ENCODE measurements at places on chromosomes 2 and 18. TPM values are rescaled to one million over a fixed set of nuclear protein-coding genes. Genes with fewer than 3 reads are reported as not detected.

ERBB4 gene
- 2.8 TPM for total RNA-seq

TSPYL6 gene
- total RNA-seq: not detected

RIT2 gene
- total RNA-seq: not detected

- no peak for DNase-seq
Measured at GRCh38 chr2:208713066-208713745, 306.6 kb downstream of the PTH2R start.

DNA sequence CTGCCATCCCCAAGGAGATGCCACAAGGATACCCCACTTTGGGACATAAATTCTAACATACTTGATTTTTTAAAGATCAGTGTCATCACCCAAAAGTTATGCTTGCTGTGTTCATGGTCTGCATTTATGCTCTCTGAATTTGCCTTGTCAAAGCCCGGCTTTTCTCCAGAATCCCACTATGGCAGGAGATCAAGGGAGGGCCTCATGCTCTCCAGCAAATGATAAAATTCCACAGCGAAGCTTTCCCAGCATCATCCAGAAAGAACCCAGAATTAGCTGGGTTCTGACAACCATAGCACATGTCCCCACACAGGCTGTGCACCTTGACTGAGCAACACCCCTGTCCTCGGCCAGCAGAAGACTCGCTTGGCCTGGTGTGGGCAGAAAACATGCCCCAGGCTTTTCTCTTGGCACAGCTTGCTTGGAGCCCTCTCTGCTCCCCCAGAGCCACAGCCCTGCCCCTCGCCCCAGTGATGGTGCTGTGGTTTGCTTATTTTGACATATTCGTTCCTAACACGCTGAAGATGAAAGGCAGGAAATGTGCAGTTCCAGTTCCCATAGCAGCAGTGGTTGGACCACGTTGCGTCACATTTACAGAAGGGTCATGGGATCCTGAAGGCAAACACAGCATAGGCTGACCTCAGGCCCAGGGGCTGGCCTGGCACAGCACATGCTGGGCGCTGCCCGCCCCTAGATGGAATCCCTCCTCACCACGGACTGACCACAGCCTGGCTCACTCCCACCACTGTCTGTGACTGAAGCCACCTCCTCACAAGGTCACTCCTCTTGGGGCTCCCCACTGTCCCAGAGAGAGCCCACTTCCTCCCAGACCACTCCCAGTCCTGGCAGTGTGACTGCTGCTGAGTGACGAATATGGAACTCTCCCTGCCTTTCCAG lies 14.1 kb upstream of the CHRNA1 start:
- DNase-seq: peak; percentile 30

DNA sequence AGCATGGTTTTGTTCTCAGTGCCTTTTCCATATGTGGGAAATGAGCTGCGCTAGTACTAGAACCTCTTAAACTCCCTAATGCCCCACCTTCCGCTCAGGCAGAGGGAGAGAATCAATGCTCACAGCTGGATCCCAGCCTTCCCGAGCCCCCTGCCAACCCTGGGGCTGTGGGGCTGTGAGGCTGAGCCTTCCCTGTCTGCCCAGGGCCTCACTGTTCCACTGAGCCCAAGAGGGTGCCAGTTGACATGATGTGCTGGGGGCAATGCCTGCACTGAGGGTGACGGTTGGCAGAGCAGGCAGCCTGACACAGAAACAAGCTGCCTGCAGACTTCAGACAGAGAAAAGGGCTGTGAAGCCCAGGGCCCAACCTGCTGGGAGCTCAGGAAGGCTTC lies 602.4 kb upstream of the RAB6C start:
- no peak for DNase-seq

DNA sequence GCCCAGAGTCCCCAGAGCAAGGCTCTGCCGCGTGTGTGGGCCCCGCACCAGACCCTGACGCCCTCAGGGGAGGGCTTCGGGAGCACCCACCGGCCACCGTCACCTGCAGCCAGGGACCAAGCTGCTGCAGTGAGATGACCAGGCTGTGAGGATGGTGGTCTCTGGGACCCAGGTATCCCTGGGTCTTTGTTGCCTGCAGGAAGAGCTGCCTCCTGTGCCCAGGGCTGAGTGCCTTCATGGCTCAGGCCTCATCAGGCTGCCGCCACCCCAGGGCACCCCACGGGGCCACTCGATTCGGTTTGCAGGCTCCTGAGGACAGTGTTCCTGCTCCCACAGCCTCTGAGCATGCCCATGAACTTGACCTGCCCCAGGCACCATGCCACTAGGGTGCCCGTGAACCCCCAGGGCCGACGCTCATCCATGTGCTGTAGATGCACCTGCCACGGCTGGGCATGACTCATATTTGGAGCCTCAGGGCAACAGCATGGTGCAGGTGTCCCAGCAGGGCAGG lies 109.8 kb downstream of the FAM210A start:
- DNase-seq: no peak

DNA sequence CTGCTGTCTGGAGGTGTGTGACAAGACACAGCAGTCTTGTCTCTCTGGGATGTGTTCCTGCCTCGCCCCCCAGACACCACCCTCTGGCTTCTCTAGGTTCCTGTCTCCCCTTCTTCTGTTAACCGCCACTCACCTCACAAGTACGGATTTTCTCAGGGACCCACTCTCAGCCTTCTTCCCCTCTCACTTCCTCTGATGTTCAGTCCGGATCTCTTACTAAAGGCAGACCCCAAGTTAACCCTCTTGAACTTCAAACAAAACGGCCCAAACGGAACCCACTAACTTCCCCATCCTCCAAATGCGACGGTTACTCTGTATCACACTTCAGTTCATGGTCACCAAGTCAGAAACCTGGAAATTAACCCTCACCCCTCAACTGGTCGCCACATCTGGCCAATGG lies 32.0 kb downstream of the B4GALT6 start:
- no peak for DNase-seq

GRCh38 chr2:174343343-174343622 lies 8.5 kb downstream of the SP9 start:
- no peak for DNase-seq

- DNase-seq: no peak
Measured at GRCh38 chr2:63772061-63772460, 69.6 kb upstream of the UGP2 start.

DNA sequence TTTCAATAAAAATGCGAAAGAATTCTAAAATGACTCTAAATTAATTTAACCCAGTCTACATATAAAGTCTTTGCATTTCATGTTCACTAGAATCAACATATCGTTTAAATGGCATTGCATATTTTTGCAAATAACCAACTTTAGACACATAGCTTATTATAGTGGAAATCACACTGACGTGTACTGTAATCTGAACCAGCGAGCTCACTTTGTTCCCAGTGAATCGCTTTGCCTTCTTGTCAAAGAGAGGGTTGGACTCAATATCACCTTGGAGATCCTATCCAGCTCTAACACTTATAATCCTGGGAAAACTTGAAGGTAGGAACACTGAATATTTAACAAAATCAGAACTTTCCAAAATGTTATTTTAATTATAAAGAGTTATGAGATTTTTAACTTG lies 108.2 kb downstream of the GALNT1 start:
- DNase-seq: no peak

GRCh38 chr2:70921031-70921430 lies 14.7 kb upstream of the ATP6V1B1 start:
- DNase-seq: no peak

DNA sequence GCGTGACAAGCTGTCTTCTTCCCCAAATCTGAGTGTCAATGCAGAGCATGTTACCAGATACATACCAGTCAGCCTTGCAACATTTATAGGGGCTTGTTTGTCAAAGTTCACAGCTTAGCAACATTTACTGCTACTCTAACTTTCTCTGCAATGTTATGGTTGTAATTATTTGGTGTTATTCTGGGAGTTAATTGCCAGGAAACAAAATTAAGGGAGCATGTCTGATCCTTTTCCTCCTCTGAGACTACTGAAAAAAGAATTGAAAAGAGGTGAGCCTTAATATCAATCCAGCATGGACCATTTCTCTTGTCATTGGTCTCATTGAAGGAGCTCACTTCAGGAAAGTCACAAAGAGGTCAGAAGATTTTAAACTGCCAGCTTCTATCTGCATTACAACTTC lies 465.6 kb upstream of the LINC00305 start:
- no peak for DNase-seq

GRCh38 chr2:10311736-10312135 lies 9.0 kb downstream of the HPCAL1 start:
- DNase-seq: no peak

DNA sequence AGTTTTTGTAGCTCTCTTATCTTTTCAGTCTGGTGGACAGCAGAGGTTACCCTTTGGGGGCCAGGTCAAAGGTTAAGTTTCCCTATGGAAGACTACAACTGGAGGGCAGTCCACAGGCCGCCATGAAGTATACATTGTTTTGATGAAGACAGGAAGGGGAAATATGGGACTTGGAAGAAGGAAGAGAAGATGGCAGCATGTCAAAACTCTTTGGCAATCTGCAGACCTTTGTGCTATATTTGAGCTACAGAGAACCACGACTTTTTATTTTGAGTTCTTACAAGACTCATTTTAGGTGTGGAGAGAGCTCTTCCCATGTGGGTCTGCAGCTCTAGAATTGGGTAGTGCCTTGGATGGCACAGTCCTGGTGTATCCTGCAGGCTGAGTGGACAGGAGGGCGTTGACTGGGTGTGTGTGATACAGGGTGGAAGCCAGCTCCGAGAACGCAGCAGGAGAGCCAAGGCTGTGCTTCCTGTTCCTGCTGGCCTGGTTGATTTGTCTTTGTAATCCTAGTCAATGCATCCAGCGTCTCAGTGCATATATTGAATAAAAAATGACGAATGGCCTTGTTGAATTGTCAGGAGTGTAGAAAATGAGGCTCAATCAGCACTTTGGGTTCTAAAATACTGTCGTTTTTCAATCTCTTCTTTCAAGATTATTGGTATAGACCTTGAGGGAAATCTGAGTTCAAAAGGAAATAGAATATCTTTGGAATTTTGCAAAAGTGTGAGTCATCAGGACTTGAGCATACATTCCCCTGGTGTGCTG lies 11.5 kb downstream of the ITGA6 start:
- DNase-seq: no peak

- DNase-seq: no peak
Measured at GRCh38 chr2:207706936-207707860, 4.2 kb upstream of the CCNYL1 start.

DNA sequence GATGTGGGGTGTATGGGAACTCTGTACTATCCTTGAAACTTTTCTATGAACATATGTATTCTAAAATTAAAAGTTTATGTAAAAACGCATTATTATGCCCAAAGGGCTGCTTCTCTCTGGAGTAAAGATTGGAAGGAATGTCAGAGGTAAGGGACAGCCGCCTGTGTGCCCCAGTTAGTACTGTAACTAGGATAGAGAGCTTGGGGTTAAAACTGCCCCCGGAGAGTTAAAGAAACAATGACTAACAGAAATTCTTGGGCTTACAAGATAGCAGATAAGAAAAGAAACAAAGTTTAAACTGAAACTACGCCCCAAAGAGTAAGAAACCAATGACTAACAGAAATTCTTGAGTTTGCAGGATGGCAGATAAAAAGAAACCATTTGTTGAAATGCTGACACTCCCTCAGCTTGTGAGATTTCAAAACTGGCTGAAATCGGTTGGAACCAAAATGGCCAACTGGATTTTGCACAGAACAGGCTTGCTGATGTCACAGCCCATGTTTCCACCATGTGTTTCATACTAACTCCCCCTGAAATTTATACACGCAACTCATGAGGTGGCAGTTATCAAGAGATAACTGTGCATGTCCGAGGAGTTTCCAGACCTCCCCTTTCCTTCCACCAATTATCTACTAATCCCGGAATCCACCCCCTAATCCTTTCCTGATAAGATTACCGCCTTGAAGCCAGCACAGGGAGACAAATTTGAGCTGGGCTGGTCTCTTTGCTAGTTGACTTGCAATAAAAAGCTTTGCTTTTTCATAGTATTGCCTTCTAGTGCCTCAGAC lies 8.7 kb upstream of the TXNDC2 start:
- DNase-seq: no peak

- DNase-seq: no peak
Measured at GRCh38 chr2:235004329-235004903, 52.6 kb downstream of the SH3BP4 start.

- no peak for DNase-seq
Measured at GRCh38 chr2:37670378-37671008, 949 bp downstream of the CDC42EP3 start.

- no peak for DNase-seq
Measured at GRCh38 chr2:140349695-140350094, 1569.5 kb upstream of the NXPH2 start.

DNA sequence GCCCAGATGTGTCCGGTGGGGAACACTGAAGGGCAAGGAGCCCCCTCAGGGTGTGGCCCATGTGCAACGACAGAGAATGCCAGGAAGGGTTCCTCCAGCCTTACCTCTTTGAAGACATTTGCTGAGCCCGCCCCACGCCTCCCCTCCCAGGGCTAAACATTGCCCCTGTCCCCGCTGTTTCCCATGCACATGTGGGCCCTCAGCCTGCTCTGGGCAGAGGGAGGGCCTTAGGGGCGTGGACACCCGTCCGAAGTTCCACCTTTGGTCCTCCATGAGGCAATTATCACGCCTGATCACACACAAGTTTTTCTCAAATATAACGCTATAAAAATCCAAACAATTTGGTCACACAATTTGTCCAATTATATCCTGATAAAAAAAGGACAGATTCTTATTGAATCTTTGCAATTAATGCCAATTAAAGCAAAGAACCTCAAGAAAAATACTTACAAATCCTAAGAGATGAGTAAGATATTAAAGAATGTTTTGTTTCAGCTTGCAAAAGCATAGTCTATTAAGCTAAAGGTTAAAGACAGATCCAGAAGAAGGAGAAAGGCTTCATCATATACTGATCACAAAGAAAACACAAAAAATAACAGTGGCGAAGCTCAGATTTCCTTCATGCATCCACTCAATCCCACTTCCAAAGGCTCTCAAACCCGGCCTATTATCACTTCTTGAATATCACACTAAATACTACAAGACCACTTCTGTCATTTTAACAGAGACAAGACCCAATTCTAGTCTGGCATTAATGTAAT lies 55.2 kb upstream of the LDLRAD4 start:
- no peak for DNase-seq

GRCh38 chr2:207481924-207482323 lies 47.8 kb upstream of the CREB1 start:
- DNase-seq: no peak

DNA sequence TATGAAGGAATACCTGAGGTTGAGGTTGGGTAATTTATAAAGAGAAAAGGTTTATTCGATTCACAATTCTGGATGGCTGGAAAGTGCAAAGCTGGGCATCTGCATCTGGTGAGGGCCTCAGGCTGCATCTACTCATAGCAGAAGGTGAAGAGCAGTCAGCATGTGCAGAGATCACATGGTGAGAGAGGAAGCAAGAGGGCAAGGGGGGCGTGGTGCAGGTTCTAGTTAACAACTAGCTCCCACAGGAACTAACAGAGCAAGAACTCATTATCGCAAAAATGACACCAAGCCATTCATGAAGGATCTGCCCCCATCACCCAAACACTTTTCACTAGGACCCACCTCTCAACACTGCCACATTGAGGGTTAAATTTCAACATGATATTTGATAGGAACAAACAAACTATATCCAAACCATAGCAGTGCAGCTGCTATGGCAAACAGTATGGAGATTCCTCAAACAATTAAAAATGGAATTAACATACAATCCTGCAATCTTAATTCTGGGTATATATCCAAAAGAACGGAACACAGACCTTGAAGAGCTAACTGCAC lies 72.8 kb upstream of the LDLRAD4 start:
- no peak for DNase-seq
